Effector CD8-positive, alpha-beta T cell (primary cell): ENCODE measurements at places on chromosomes 3 and 15.

DNA sequence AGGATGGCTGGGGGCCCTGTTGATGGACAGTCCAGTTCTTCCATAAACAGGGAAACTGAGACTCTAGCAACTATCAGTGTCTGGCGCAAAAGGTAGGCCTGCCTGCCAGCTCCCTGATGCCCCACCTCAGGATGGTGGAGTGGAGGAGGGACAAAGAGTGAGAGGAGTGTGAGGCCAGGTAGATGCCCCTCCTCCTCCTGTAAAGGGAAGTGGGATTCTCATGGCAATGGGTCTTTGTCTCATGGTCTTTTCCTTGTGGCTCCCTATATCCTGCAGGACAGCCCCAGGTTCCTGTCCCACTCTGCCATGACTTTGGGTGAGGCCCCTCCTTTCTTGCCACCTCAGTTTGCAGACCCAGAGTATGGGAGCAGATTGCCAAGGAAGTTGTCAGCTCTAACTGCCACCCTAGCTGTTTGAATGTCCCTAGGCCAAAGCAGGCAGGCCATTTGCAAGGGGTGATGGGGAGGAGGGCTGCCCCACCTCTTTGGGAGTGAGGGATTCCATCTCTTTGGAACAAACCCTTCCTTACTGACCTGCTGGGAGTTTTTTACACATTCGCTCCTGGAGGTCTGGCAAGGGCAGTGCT, 2.8 kb upstream of the DNAH1 start:
- DNase-seq, result no peak

DNA sequence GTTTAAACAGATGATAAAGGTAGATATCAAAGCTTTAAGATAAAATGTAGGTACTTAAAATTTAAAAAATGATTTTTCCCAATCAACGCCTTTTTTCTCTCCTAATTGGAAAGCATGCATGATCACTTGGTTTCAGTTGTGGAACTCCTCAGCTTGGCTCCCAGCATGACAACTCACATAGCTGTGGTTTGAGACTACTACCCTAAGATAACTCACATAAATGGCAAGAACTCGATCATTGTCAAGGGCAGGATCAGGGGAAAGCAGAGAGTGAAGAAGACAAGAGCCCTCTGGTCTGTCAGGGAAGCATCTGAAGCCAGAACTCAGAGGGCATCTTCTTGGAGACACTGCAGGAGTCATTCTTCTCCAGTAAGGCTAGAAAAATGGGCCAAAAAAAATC, 516.7 kb downstream of the NTRK3 start:
- no peak for DNase-seq

GRCh38 chr15:28955160-28955992, 69.6 kb downstream of the APBA2 start:
- no peak for DNase-seq

DNA sequence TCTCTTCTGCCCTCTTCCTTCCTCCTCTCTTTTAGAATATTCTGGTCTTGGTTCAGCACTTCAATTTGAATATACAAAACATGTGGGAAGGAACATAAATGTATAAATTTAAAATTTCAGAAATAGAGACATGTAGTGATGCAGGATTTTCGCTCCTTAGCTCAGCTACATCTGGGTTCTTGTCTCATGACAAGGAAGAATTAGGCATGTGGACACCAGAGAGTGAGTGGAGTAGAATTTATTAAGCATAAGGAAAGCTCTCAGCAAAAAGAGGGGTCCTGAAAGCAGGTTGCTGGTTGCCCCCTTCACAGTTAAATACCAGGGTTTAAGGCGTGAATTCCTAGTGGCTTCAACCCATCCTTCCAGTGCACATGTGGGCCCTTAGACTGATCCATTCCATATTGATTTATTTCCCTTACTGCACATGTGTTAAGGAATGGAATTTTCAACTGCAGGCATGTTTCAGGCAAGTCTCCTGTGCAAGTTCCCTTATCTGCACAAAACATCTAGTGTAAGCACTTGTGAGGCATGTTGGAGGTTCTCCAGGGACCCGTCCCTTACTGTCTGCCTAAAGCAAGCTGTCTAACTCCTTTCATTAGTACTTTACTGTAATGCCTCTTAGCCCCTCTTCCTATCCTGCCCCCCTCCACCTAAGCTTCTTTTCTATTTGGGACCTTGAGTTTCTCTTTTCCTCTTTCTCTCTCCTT, 133.2 kb upstream of the STRIT1 start:
- DNase-seq, result no peak

DNA sequence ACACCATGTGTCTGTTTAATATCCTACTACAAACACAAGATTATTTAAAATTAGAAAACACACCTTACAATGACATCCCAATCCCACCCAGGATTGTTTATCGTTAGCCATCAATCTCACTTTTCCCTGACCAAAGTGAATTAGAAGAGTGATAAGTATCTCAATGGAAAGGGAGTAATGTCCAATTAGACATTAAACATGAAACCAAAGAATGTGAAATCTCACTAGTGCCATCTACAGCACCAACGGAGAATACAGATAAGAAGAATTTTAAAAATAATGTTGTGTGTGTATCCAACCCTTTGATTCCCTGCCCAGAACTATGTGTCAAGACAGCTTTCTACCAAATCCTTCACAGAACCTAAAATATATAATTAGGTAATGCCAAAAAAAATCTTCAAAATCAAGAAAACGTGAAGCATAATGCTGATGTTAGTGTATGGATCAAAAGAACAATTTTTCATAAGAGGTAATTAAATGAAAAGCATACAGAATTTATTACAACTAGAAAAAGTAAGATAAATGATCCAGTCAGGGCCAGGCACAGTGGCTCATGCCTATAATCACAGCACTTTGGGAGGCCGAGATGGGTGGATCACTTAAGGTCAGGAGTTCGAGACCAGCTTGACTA, 64.2 kb downstream of the SCAPER start:
- DNase-seq, result no peak
